ENCODE measurements at places on chromosomes 3 and 15. TPM values are rescaled to one million over a fixed set of nuclear protein-coding genes. Genes with fewer than 3 reads are reported as not detected.

The ZBTB20 gene
- total RNA-seq = 63.3 TPM

GRCh38 chr15:34616613-34617012 lies 33.2 kb upstream of the GOLGA8B start:
- DNase-seq = no peak

The NAALADL2 gene
- 10.8 TPM for total RNA-seq

GRCh38 chr3:152071924-152072323 lies 196.8 kb upstream of the MBNL1 start:
- no peak for DNase-seq

The UNC13C gene
- total RNA-seq = not detected

DNA sequence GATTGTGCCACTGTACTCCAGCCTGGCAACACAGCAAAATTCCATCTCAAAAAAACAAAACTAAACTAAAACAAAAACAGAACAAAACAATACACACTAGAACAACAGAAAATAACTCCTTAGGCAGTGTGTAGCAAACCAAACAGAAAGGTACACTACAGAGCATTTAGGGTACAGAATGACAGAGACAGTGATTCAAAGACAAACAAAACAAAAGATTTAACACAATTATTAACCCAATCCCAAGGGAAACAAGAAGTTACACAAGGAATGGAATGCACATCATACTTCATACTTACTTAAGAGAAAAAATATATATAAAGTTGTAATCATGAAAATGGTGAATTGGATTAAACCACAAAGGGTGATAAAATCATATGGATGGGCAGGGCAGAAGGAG lies 12.9 kb downstream of the SLC25A20 start:
- no peak for DNase-seq

DNA sequence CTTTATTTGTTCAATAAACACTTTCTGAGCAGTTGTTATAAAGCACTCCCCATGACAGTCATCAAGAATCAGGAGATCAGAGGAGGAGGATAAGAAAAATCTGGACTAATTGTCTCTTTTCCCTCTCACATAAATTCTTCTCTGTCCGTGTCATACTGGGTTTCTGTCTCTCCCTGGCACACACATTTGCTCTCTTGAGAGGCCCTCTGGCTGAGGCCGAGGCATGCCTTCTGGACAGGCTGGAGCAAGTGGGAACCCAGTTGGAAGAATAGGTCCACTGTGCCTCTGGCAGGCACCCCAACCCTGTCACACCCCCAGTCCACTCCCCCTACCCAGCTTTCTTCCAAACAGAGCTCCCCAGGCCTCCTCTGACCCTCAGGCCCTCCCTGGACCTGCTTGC lies 315.8 kb downstream of the UACA start:
- DNase-seq = no peak

GRCh38 chr15:99029341-99030144 lies 22.0 kb upstream of the PGPEP1L start:
- no peak for DNase-seq

DNA sequence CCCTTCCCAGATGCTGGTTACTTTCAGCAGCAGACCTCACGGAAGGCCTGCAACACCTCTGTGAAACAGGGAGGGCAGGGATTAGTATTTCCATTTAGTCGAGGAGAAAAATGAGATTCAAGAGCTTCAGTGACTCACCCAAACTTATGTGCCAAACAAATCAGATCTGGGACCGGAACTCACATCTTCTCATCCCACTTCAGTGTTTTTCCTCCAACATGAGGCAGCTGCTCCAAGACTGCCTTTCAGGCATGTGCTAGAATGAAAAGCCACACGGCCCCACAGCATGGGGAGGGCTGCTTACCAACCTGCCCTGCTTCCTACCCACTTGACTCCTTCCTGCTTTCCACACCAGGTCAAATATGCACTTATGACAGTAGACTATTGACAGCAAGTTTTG lies 129.4 kb upstream of the SLC24A5 start:
- no peak for DNase-seq

The TAMM41 gene
- 15.5 TPM for total RNA-seq

DNA sequence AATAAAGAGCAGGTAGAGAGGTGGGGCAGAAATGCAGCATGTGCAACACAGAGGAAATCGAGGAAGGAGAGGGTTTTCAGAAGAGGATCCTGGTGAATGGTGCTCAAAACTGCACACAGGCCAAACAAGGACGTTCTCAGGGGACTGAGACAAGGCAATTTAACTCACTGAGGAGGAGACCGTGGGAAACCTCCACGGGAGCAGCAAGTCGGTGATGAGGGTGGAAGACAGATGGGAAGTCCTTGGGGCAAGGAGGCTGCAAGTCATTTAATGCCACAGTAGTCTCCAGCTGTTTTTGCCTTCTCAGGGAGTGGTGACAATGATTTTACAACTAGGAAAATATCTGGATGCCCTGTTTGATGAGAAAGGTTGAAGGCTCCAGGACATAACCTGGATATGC lies 11.5 kb upstream of the PDIA5 start:
- DNase-seq = no peak

DNA sequence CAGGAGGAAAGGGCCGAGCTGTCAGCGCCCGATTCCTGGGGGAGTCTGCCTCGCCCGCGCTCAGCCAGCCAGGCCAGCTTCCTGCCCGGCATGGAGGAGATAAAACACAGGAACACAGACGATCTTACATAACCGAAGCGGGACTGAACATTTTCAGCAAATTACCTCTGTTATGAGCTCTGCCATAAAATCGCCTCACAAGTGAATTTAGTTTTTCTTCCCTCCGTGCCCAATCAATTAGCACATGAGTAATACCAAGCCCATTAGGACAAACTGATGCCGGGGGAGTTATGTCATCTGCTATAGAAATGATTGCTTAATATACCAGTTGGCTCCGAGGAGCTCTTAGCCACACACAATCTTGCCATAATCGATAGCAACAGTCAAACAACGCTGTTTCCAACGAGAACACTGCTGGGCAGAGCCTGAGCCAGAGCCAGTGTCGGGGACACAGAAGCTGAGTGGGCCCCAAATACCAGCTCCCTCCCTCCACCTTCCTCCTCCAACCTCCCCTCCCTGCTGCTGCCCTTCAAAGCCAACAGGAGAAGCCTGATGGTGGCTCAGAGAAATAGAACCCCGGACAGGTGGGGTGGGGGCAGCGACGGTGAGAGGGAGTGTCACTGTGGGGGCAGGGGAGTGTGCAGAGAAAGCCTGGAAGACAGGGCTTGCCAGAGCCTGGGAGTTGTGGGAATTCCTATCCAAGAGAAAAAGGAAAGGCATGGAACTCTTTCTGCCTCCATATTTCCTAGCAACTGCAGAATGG lies 279.4 kb upstream of the TLE3 start:
- no peak for DNase-seq

The LHFPL4 gene
- total RNA-seq = not detected

DNA sequence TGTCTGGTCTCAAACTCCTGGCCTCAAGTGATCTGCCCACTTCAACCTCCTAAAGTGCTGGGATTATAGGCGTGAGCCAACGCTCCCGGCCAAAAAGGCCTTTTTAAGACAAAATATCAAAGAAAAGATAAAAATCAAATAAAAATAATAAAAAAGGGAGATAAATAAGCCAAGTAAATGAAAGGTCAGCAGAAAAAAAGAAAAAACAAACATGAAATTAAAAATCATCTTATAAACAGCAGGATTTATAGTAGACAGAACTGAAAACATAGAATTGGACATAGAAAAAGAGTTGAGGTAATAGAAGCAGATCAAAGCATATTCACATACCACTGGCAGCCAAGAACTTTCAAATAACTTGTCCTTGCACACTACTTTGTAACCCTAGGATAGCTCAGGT lies 983.4 kb downstream of the ROBO2 start:
- no peak for DNase-seq

The BNC1 gene
- under 0.01 TPM for total RNA-seq

GRCh38 chr3:21392526-21392925 lies 358.5 kb downstream of the ZNF385D start:
- DNase-seq = no peak

The EPHB1 gene
- 0.30 TPM for total RNA-seq

- DNase-seq = no peak
Measured at GRCh38 chr15:89904519-89904918, 8.2 kb downstream of the ARPIN start.

The LRRC58 gene
- total RNA-seq = 36.6 TPM

DNA sequence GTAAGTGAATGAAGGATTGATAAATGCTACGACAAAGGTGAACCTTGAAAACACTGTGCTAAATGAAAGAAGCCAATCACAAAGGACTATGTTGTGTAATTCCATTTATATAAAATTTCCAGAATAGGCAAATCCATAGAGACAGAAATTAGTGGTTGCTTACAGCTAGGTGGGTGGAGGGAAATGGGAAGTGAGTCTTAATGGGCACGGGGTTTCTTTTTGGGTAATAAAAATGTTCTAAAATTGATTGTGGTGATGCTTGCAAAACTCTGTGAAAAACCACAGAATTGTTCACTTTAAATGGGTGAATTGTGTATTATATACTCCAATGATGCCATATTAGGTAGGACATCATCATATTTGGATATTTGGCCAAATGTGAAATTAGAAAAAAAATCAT lies 20.9 kb upstream of the TEX9 start:
- DNase-seq = no peak

The SLC2A2 gene
- not detected for total RNA-seq

DNA sequence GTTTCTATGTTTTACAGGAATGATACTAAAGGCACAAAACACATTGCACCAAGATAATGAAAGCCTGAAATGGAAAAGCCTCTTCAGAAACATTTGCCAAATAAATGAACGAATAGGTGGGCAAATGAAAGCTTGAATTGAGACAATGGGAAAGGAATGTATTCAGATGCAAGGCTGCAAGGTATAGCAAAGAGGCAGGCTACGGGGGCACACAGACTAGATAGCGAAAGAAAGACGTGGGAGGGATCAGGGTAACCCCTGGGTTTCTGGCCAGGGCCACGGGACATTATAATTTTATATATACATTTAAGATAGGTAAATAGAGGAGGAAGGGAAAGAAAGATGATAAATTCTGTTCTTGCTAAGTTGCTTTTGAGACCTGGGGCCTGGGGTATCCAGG lies 95.9 kb upstream of the NLGN1 start:
- DNase-seq = no peak

- DNase-seq = no peak
Measured at GRCh38 chr3:100149130-100149529, 34.8 kb upstream of the FILIP1L start.

DNA sequence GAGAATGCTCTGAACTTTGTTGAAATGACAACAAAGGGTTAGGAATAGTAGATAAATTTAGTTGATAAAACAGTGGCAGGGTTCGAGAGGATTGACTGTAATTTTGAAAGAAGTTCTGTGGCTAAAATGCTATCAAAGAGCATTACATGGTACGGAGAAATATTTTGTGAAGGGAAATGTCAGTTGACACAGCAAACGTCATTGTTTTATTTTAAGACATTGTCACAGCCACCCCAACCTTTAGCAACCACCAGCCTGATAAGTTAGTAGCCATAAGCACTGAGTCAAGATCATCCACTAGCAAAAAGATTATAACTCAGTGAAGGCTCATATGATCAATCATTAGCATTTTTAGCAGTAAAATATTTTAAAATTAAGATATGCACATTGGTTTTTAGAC lies 8.7 kb upstream of the ST3GAL6 start:
- DNase-seq = no peak

DNA sequence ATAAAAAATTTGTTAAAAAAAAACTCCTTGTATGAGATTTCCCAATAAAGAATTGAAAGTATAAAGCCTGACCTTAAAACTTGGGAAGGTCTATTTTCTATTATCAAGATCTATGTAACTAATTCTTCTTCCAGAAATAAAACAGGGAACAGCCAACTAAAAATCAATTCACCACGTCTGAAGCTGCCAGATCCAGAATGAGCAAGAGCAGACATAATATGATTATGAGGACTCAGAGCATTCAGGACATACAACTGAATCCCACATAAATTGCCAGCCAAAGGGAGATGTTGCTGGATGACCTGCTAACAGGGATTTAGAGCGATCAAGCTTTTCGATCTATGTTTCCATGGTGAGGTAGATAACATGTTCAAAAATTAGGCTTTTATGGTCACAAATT lies 1151.3 kb upstream of the CADM2 start:
- DNase-seq = no peak

DNA sequence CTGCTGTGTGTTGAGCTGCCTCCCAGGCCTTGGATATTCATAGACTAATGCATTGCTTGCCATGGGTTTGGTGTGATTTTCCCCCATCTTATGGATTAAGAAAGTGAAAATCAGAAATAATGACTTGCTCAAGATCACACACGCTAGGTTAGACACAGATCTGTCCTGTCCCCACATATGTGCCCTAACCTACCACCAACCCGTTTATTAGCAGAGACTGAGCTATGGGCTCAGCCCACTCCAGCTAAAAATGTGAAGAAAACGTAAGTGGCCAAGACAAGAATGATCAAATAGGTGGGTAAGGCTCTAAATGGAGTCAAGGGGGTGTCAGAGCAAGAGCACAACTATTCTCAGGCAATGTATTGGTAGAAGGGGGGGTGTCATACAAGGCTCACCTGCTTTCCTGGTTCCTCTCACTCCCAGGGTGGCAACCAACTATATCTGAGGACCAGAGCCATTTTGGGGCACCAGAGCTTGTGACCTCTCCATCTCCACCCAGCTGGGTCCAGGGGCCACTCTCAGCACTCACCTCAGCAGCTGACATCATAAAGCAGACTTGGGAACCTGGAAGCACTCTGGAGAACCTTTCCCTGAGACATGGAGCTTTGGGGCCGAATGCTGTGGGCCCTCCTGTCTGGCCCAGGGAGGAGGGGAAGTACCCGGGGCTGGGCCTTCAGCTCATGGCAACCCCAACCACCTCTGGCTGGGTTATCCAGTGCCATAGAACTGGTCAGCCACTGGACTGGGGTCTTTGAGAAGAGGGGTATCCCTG lies 1.4 kb downstream of the HEMK1 start:
- DNase-seq = no peak

- DNase-seq = no peak
Measured at GRCh38 chr15:25884370-25884769, 21.2 kb upstream of the ATP10A start.

- DNase-seq = no peak
Measured at GRCh38 chr15:39851500-39852092, 68.5 kb downstream of the GPR176 start.

The ATP13A3 gene
- total RNA-seq = 96.9 TPM

GRCh38 chr3:111590143-111590491 lies 5.0 kb downstream of the ZBED2 start:
- DNase-seq = no peak

GRCh38 chr3:179513862-179514261 lies 48.9 kb upstream of the ACTL6A start:
- DNase-seq = no peak

The SNX4 gene
- 61.8 TPM for total RNA-seq

The CYP1A1 gene
- 0.44 TPM for total RNA-seq

The PLA2G4E gene
- total RNA-seq = not detected

The RBMS3 gene
- total RNA-seq = 158 TPM

- DNase-seq = no peak
Measured at GRCh38 chr15:68576235-68576892, 2.4 kb upstream of the CORO2B start.

The TLR9 gene
- not detected for total RNA-seq
